Stimulated activated CD4-positive, alpha-beta T cell treated with anti-CD3 and anti-CD28 coated beads, Interleukin-15, amount 100 ng/mL, for 1 hour (primary cell): ENCODE measurements at places on chromosomes 3 and 15.
A peak's percentile ranks its signal among the peaks of the same experiment; 100 is the strongest.

- DNase-seq: no peak
Observed at GRCh38 chr3:37808656-37809055, 53.0 kb upstream of the CTDSPL start.

GRCh38 chr3:59953104-59953503, 903.3 kb upstream of the CFAP20DC start:
- no peak for DNase-seq

DNA sequence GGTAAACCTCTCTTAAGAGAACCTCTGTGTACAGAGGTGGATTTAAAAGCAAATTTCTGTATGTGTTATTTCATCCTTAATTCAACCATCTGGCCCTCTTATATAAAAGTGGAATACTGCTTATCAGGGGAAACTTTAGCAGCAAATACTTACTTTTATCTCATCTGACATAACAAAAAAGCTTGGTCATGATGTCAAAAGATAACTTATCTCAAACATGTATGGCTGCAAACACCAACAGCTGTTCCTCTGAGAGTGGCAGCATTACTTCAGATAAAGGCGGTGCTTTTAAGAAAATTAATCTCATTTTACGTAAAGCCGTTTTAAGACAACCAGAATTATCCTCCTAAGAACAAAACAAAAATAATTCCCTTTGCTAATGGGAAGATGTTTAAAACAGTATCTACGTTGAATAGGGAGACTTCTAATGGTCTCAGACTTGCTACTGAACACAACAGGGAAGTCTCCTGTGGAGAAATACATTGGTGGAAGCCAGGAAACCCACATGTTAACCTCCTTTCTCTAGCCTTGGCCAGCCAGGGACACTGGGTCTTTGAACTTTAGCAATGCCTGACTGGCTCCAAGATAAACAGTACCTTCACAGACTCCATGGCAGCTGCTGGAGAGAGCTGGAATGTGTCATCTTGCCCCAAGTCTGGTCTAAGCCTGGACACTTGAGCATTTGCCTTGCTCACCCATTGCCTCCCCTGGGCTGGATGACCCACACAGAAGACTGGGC, 18.1 kb downstream of the ARRDC4 start:
- DNase-seq: no peak

DNA sequence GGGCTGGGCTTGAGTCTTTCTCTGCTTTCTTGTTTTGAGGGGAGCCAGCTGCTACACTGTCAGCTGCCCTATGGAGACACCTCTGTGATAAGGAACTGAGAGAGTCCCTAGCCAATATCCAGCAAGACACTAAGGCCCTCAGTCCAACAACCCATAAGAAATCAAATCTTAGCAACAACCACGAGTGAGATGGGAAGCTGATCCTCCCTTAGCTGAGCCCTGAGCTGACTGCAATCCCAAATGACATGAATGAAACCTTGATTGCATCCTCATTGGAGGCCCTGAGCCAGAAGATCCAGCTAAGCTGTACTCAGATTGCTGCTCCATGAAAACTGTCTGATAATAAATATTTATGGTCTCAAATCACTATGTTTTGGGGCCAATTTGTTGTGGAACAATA, 302.1 kb upstream of the MME start:
- DNase-seq: no peak

GRCh38 chr3:178388473-178388872, 147.8 kb upstream of the KCNMB2 start:
- no peak for DNase-seq

- DNase-seq: no peak
Observed at GRCh38 chr3:177425042-177425441, 227.8 kb upstream of the TBL1XR1 start.

- DNase-seq: no peak
Observed at GRCh38 chr15:77749998-77750540, 117.4 kb upstream of the LINGO1 start.

DNA sequence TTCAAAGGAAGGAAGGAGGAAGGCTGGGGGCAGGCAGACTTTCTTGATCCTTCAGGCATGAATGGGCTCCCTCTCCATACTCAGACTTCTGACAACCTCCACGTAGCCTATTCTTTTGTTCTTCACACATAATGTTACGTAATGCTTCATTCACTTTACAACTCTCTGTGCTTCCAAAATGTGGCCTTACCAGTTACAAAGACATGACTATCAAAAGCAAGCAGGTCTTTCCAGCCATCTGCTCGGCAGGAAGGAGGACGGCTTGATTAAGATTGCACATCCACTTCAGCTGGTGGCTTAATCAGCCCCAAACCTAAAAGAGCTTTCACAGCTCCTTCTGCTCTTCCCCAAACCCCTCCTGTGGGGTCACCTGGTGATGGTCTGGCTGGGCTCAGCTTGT, 263.2 kb downstream of the XXYLT1 start:
- no peak for DNase-seq

DNA sequence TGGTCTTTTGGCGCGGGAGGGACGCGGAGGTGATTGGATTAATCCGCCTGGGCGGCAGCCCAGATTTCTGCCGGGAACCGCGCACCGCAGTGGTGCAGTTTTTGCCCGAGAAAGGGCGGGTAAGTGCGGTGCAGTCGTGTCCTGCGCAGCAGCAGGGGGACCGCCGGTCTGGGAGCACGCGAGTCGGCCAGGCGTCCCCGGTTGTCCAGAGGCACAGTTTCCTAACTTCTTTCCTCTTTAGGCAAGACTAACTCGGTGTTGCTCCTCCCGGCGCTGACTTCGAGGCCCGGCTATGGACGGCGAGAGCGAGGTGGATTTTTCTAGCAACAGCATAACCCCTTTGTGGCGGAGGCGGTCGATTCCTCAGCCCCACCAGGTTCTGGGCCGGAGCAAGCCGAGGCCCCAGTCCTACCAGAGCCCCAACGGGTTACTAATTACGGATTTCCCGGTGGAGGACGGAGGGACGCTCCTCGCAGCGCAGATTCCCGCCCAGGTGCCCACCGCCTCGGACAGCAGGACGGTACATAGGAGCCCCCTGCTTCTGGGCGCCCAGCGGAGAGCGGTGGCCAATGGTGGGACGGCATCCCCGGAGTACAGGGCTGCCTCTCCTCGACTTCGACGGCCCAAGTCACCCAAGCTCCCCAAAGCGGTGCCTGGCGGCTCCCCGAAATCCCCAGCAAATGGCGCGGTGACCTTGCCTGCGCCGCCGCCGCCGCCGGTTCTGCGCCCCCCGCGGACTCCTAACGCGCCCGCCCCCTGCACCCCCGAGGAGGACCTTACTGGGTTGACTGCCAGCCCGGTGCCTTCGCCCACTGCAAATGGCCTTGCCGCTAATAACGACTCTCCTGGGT, 736 bp downstream of the ARHGEF26 start:
- peak; percentile 2 for DNase-seq

DNA sequence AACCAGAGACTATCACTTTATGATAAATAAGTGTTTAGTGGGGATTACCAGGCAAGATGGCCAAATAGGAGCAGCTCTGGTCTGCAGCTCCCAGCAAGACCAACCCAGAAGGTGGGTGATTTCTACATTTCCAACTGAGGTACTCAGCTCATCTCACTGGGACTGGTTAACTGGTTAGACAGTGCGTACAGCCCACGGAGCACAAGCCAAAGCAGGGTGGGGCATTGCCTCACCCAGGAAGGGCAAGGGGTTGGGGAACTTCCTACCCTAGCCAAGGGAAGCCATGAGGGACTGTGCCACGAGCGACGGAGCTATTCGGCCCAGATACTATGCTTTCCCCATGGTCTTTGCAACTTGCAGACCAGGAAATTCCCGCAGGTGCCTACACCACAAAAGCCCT, 171.0 kb downstream of the CTNNB1 start:
- no peak for DNase-seq

DNA sequence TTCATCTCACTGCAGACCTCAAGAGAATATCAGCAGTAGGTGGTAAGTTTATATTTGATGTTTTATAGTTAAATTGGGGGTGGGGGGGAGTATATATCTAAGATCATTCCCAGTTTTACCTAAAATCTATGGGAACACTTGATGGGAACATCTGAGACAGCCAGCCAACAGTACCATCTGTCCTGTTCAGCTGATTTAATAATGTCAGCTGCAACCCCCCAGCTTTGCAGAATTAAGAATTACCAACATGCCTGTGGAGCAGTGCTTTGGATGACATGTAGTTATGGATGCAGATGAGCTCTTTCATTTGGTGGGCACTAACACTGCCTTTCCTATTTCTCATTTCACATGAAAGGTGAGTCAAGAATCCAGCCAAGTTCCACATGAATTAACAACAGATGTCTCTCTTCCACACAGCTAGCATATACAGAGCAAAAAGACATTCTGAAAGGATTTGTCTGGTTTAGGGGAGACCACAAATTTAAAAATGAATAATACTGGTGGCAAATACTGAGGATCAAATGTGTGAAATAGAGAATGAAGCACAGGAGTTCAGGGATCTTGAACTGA, 76.2 kb downstream of the SETD5 start:
- no peak for DNase-seq

- DNase-seq: no peak
Observed at GRCh38 chr15:57122080-57122840, 203.8 kb downstream of the TCF12 start.

DNA sequence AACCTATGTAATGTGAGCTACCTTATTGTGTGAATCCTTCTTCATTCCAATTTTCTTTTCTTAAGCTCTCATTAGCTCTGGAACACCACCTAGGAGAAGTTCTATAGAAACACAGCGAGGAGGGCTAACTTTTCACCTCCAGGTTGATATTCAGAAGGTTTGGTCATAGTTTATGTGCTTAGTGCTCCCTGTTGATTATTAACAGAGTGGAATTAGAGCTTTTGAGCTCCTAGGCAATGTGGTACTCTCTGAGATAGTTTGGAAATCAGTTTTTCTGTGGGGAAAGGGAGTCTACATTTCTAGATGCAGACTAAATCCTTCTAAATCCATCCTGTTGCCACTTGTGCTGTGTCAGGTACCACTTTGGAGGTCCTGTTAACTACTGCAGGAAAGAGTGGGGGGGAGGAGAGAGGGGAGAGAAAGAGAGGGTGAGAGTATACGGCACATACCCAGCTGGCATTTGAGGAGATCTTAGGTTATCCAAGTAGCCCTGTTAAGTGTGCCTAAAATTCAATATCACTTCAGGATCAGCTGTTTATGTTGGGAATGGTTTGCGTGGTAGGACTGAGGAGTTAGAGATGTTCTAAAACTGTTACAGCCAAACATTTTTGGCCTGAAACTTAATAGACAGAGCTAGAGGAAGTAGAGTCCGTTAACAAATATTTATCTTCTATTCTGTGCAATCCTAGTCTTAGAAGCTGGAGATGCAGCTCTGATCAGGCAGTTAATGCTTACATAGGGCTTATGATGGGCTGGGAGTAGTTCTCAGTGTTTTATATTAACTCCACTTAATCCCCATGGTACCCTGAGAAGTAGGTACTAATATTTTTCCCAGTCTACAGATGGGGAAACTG, 117.5 kb upstream of the PROK2 start:
- no peak for DNase-seq

GRCh38 chr3:126380011-126380768, 14.5 kb upstream of the CFAP100 start:
- no peak for DNase-seq

GRCh38 chr15:99168601-99169580, 64.0 kb downstream of the SYNM start:
- DNase-seq: no peak

GRCh38 chr3:161008086-161008485, 97.1 kb downstream of the B3GALNT1 start:
- no peak for DNase-seq

DNA sequence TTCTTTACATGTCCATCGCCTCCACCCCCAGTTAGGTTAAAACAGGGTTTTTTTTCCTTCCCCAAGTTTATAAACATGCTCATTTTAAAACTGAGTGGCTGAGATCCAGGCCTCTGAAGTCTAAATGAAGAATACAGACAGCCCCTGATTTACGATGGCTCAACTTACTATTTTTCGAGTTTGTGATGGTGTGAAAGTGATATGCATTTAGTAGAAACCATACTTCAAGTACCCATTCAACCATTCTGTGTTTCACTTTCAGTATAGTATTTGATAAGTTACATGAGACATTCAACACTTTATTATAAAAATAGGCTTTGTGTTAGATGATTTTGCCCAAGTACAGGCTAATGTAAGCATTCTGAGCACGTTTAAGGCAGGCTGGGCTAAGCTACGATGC, 30.5 kb upstream of the GNB5 start:
- DNase-seq: no peak

DNA sequence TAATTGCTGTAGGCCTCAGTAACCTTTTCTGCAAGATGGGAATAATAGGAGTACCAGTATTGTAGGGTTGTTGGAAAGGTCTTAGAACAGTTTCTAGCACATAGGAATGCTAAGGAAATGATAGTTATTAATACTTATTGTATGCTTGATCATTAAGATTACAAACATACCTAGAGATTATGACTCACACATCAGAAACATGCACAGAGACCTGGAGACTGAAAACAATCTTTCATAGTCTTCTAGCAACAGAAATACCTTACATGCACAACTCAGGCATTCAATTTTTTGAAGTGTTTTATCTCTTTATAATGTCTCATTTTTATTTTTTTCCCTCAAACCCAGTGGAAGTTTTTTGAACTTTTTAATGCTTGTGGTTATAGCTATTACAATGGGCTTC, 104.4 kb upstream of the ZBTB20 start:
- DNase-seq: no peak

GRCh38 chr15:47551079-47551478, 166.2 kb upstream of the SEMA6D start:
- DNase-seq: no peak

DNA sequence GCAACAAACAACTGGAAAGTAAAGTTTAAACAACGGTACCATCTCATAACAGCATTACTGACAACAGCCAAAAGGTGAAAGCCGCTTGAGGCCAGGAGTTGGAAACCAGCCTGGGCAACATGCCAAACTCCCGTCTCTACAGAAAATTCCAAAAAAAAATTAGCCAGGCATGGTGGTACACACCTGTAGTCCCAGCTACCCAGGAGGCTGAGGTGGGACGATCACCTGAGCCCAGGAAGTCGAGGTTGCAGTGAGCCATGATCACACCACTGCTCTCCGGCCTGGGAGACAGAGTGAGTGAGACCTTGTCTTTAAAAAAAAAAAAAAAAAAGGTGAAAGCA, 4.4 kb downstream of the TNK2 start:
- no peak for DNase-seq

DNA sequence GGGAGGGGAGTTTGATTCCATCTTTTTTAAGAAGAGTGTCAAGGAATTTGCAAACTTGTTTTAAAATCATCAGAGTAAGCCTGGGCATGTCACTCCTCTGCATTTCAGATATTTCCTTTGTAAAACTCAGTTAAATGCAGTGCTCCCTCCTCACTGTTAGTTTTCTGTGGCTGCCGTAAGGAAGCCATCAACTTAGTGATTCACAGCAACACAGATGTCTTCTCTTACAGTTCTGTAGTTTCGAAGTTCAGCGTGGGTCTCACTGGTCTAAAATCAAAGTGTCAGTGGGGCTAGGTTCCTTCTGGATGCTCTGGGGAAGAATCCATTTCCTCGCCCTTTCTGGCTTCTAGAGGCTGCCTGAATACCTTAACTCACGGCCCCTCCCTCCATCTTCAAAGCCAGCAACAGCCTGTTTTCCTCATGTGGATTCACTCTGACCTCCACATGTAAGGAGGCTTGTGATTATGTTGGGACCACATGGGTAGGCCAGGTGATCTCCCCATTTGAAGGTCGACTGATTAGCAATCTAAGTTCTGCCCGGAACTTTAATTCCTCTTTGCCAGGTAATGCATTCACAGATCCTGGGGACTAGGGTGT, 12.4 kb downstream of the ISG20 start:
- DNase-seq: no peak

- no peak for DNase-seq
Observed at GRCh38 chr15:57287123-57287521, 89.2 kb upstream of the CGNL1 start.

- DNase-seq: no peak
Observed at GRCh38 chr3:73353649-73354217, 271.0 kb downstream of the PDZRN3 start.

GRCh38 chr3:178518660-178519396, 17.4 kb upstream of the KCNMB2 start:
- DNase-seq: no peak
